ENCODE measurements at places on chromosomes 11 and 22.

- DNase-seq, result no peak
Observed at GRCh38 chr11:78985663-78986062, 411.0 kb upstream of the NARS2 start.

DNA sequence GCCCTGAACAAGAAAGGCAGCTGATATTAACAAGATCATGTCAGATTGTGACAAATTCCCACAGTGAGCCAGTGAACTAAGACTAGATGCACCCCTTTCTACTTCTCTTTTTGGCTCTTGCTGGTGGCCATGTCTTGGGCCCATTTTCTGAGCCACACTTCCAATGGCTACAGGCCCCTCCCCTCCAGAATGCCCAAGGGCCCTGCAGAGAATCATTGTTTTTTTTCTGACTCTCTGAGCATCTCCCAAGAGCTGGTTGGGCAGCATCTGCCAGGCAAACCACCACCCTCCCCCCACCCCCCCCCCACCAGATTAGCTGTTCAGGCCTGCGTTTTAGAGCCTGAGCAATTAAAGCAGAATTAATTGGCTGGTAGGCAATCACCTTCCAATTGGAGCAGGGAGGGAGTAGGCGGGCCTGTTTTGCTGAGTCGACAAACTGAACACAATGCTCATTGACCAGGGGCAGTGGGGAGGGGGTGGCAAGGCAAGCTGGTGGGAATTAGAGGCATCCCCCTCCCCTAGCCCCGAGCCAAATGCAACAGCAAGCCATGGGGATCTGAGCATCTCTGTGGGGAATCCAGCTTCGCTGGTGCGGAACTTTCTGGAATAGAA, 541.4 kb downstream of the MN1 start:
- peak; percentile 74 for DNase-seq

DNA sequence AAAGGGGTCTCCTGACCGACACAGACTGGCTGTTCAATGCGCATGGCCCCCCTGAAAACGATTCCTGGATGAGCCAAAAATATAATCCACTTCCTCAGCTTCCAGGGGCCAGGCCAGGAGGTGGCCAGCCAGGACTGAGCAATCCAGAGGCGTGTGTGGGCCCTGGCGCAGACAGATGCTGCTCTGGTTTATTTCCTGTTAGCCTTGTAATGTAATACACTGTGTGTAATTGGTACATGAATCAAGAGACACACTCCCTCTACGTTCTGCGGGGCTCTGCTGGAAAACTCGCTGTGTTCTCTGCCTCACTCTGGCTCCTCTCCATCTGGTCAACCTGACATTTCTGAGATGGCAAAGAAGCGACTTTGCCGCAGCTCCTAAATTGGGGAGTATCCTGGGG, 26.3 kb upstream of the ISX start:
- peak; percentile 45 for DNase-seq

- no peak for DNase-seq
Observed at GRCh38 chr11:45596571-45596970, 68.9 kb downstream of the CHST1 start.

DNA sequence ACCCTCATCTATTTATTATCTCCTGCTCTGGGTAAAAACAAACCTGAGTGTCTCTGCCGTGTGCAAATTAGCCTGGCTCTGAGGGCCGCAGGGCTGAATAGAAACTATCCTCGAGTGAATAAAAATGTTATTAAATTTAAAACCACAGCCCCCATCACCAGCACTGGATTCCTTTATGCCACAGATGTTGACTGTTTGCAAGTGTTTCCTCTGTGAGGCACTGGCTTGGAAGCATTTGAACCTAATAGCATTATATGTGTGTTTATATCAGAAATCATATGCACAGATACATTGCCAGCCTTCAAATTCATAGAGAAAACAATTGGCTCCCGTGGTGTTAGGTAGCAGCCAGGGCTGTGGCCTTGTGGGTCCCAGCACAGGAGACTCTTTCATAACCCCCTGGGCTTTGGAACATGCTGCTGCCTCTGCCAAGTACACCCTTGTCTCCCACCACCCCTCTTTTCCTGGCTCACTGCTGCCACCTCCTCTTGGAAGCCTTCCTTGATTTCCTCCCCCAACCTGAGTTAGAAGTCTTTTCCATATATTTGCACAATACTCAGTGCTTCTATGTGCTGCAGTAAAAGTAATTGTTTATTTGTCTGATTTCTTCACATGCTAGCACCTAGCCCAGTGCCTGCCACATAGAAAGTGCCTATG, 294.4 kb downstream of the DDX10 start:
- no peak for DNase-seq

DNA sequence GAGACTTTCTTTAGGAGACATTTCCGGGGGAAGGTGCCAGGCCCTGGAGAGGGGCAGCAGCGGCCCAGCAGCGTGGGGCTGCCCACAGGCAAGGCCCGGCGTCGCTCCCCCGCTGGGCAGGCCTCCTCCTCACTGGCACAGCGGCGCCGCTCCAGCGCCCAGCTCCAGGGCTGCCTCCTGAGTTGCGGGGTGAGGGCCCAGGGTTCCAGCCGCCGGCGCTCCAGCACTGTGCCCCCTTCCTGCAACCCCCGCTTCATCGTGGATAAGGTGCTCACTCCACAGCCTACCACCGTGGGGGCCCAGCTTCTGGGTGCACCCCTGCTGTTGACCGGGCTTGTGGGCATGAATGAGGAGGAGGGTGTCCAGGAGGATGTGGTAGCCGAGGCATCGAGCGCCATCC, 15.2 kb upstream of the MDK start:
- DNase-seq, result no peak

- DNase-seq, result no peak
Observed at GRCh38 chr22:43066844-43067385, 22.3 kb downstream of the TTLL1 start.

DNA sequence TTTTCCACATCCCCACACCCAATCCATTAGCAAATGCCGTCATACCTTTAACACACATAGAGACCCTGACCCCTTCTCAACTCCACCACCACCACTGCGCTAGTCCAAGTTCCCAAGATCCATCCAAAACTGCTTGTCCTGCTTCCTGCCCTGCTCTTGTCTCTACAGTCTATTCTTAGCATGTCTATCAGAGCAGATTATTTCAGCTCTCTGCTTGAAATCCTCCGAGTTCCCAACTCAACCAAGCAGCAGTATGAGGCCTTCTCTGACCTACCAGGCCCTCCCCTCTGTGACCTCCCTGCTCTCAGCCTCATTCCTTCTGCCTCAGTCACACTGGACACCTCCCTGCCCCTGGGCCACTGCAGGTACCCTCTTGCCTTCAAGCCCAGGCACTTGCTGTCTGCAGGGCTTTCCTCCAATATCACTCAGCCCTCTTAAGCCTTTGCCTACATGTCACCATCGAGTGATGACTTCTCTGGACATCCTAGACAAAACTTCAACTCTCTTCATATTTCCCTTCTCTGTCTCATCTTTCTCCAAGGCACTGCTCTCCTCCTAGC, 134.6 kb downstream of the SPATA19 start:
- no peak for DNase-seq

GRCh38 chr11:116452461-116452860, 320.3 kb downstream of the BUD13 start:
- no peak for DNase-seq

DNA sequence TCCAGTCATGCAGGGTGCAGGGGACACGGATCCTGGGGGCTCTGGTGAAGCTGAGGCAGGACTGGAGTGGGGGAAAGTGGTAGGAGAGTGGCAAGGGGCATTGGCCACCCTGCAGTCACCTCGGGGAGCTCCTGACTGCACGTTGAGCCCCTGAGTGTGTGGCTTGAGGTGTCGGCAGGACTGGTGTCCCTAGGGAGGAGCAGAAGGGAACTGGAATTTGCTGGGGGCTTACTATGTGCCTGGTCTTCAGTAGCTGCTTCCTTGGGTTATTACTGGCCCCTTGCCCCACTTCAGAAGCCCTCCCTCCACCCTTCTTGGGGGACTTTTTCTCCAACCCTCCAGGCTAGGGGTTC, 31.5 kb downstream of the IFT27 start:
- no peak for DNase-seq

GRCh38 chr22:47163481-47163855, 401.0 kb downstream of the TBC1D22A start:
- no peak for DNase-seq

DNA sequence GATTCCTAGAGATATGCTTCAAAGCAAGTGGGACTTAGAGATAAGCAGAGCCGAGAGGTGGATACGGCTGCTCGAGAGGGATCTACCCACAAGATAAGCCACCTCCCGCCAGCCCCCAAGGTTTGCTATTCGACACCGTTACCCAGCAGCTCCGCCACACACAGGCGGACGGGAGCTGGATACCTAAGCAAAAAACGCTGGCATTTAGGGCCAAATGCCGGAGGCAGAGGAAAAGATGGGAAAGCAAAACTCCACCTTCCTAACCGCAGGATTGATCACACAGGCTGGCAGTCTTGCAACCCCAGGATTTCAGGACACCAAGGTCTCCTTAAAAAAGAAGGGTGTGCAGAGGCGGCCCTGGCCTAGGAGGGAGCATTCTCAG, 709 bp downstream of the FTH1 start:
- no peak for DNase-seq

- no peak for DNase-seq
Observed at GRCh38 chr11:26225646-26226045, 106.3 kb upstream of the ANO3 start.

DNA sequence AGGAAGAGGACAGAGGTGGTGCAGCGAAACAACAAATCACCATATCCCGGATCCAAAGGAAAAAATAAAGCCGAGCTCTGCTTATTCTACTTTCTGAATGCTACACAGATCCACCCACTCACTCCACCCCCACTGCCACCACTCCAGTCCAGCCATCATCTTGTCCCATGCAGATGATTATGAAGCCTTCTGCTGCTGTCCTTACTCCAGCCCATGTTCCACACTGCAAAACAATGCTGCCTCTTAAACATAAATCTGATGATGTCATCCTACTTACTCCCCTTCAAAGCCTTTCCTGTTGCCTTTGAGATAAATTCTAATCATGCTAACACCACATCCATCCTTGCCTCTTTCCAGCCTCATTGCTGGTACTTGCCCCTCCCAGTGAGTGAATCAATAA, 6.5 kb upstream of the DRD2 start:
- DNase-seq, result no peak

DNA sequence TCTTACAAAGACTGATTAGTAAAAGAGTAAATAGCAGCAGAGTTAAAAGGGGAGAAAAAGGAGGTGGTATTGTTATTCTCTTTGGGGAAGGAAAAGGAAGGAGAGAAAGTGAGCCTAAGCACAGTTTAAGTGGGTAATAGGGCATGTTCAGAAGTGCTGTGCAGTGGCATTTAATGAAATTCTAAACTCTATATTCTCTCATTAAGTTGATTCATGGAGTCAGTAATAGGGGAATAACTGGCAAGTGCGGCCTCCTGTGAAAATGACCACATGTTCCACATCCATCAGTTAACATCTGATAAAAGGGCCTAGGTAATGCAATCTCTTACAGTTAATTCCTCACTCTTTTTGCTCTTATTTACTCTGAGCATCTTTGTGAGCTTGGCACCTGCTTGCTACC, 516.7 kb downstream of the JRKL start:
- peak; percentile 91 for DNase-seq

DNA sequence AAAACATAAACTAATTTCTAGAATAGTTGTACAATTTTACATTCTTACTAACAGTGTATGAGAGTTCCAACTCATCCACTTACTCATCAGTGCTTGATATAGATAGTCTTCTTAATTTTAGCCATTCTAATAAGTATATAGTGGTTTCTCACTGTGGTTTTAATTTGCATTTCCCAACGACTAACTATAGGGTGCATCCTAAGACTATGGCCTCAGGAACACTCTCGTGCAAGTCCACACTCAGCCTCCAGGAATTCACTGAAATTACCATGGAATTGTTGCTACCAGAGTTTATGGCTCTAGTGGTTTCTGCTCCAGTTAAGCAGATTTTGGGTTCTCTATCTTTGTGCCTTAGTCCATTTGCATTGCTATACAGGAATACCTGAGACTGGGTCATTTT, 60.1 kb upstream of the GUCY1A2 start:
- DNase-seq, result no peak

- no peak for DNase-seq
Observed at GRCh38 chr11:62930157-62930556, 9.0 kb upstream of the CHRM1 start.

- no peak for DNase-seq
Observed at GRCh38 chr11:109016724-109017123, 351.9 kb downstream of the DDX10 start.

DNA sequence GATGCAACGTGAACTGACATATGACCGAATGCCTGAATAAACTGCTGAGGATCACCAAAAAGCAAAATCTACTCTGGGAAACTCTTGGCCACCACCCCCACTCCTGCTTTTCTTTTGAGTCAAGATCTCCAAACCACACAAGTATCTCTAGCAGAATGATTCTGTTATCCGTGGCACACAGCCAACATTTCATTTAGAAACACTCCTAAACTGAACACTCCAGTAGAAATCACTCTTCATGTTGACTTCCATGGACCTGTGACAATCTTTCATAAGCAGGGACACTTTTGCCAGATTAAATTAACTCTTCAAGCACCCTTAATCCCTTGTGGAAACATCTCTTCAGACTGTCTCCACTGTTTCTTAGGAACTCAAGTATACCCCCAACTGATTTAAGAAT, 44.4 kb downstream of the VSIG10L2 start:
- peak; percentile 7 for DNase-seq

GRCh38 chr11:42812960-42813359, 498.8 kb upstream of the API5 start:
- DNase-seq, result no peak

DNA sequence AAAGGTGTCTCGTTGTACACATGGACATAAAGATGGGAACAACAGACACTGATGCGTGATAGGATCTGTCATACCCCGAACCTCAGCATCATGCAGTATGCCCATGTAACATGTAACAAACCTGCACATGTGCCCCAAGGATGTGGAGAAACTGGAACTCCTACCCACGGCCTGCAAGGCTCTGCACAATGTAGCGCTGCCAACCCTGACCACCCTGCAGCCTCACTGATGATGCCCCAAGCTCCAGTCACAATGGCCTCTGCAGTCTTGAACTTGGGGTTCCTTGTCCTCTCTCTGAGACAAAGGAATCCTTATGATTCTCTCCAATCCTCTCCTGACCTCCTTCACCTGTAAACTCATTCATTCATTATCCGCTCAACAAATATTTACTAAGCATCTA, 14.2 kb downstream of the LMO1 start:
- no peak for DNase-seq

DNA sequence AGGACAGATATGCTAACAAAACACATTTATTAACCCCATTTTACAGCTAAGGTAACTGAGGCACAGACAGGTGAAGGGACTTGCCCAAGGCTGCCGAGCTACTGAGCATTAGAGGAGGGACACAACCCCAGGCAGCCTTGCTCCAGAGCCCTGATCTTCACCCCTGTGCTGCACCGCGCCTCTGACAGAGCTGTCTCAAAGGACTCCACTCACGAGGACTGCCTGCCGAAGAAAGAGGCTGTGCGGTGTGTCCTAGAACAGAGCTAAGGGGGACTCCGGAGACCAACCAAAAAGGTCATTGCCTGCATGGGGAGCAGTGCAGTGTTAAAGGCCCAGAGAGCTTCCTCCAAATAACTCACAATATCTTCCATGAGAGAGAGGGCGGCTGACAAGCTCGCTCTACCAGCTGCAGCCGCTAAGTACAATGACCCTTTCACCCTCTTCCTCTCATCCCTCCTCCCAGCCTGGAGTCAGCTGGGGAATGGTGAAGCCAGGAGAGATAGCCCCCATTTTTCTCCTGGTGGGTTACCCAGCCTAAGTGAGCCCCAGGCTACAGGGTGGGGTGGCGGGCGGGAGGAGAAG, 119.2 kb downstream of the DSCAML1 start:
- no peak for DNase-seq

- DNase-seq, result no peak
Observed at GRCh38 chr11:62678433-62678769, 472 bp downstream of the UBXN1 start.
